GM13976 (cell line): ENCODE measurements at places on chromosomes 3 and 15.
A peak's percentile ranks its signal among the peaks of the same experiment; 100 is the strongest.

DNA sequence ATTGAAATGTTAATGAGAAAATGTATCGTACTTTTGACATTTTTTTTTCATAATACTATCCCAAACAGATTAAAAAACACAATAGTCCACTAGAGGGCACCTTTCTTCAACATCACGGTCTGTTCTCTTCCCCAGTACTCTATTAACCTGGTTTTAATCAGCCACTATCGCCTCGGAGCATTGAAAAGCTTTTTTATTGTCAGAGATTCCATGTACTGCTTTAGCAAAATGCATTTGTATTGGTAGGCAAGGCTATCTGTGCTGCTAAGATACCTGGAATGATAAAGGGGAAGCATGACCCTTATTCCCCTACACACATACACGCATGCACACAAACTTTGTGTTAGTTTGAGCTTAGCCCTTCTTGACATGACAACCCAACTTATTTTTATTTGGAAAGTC is 160.1 kb upstream of the IL12A start:
- peak; percentile 59 for DNase-seq

GRCh38 chr15:30923429-30923828 is 19.7 kb downstream of the FAN1 start:
- no peak for DNase-seq

DNA sequence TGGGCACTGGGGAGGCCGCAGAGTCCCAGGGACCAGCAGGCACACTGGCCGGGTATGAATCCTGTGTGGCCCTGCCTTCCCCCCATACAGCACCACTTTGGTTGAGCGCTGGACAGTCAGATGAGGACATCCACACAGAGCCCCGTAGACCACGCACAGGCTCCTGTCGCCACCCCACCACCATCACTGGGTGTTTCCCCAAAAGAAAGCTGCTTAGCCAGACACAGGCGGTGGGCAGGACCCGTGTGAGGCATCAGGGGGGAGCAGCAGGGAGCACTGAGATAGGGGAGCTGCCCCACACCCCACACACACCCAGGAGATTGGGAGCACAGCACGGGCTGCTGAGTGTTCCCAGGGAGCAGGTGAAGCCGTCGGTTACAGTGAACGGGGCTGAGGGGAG is 42.4 kb upstream of the SLC41A3 start:
- no peak for DNase-seq

DNA sequence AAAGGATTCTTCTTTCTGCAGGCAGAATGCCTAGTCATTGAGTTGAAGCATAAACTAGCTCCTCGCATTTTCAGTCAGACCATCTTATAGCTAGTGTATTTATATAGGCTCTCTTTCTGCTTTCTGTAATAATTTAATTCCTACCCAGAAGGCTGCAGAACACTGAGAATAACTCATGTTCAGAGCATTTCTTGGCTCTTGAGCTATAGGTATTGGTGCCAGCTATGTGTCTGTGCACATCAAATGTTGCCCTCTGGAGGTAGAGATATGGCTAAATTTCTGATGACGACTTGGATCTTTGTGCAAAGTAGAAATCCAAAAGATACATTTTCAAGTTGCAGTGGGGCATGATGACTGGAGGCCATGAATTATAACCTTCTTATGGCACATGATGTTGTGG is 336.2 kb upstream of the TPM1 start:
- DNase-seq: no peak

DNA sequence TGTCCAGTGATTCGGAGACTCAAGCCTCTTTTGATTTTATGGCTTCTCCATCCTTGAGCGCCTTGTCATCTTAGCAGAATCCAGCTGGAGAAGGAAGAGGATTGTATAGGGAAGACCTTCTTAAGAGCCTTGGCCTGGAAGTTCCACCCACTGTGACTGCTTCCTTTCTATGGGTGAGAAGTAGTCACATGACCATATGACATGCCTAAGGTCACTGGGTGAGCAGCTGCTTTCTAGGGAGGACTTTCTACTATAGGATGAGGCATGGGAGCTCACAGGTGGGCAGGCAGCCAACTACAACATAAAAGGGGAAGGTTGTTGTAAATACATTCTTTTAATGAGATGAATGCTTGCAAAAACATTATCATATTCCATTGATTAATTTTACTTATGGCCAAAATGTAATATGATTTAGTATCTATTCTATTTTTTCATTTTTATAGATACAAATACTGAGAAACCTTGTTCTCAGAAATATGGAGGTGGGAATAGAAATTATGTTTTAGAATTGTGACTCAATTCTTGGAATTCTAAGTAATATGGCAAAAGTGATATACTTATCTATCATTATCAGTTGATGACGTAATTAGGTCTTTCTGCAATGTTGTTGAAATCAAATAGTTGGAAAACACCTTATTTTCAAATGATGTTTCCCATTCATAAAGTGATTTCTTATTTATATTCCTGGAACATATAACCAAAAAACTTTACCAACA is 53.6 kb upstream of the MINAR1 start:
- no peak for DNase-seq

DNA sequence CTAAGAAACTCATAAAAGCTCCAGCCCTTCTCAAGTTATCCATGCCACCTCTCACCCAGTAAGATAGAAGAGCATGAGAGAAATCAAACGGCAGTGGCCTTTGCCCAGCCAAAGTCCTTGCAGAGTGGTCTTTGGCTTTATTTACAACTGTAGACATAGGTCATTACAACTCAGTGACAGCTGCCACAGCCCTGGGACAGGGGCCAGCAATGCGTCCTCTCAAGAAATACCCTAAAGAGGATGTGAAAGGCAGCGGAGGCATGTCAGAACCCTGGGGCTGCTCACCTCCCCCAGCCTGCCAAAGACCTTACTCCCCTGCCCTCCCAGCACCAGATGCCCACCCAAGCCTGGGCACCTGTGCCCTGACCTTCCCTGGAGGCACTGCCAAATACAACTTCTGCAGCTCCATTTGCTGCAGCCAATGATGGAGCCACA is 6.3 kb downstream of the ACAA1 start:
- DNase-seq: no peak

- DNase-seq: no peak
These were observed 168.7 kb upstream of the TMCO5A start for GRCh38 chr15:37765786-37766185.

- DNase-seq: no peak
These were observed 1.3 kb downstream of the STAG1 start for GRCh38 chr3:136750897-136751315.

DNA sequence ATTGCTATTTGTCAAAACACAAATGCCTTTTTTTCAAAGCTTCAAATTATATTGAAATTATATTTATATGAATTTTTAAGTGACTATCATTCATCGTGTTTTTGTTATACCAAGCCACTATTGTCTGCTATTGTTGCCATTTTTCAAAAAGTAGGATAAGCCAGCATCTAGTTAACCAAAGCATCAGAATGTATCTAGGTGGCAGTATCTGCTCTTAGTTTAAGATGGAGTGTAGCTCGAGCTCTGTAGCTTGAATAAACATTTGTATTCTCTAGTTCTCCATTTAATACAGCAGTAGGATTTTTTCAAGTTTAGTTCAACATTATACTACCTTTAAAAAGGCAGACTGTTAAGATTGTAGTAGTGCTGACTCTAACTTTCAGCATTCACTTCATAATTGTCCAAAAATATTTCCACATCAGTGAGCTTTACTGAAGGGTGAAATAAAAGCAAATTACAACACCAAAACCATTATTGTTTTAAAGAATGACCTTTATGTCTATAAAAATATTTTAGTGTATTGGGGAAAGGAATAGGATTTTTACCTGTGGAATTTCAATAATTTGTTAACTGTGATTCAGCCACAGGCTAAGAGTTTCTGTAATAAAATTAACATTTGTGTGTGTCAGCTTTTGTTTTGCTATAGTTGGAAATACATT is 19.6 kb upstream of the C15orf61 start:
- DNase-seq: peak; percentile 39

GRCh38 chr3:39275963-39276593 is 3.8 kb downstream of the CX3CR1 start:
- DNase-seq: no peak

DNA sequence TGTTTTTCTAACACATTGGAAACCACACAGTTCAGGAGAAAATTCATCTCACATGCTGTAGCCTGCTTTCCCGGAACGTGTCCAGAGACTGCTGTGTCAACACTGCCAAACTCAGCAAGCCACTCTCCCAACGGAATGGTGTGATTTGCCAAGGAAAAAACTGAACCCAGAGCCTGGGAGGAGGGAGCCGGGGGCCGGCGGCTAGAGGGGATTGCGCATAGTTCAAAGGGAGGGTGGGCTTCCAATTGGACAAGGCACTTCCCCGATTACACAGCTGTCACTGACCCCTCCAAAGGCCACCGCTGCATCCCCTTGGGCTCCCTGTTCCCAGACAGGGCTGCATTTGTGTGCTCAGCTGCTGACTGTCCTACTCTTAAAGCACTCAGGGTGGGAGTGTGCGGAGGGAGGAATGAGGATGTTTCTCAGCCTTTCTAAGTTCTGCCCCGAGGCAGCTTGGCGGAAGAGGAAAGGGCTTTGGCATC is 256.2 kb downstream of the ZNF621 start:
- DNase-seq: no peak

DNA sequence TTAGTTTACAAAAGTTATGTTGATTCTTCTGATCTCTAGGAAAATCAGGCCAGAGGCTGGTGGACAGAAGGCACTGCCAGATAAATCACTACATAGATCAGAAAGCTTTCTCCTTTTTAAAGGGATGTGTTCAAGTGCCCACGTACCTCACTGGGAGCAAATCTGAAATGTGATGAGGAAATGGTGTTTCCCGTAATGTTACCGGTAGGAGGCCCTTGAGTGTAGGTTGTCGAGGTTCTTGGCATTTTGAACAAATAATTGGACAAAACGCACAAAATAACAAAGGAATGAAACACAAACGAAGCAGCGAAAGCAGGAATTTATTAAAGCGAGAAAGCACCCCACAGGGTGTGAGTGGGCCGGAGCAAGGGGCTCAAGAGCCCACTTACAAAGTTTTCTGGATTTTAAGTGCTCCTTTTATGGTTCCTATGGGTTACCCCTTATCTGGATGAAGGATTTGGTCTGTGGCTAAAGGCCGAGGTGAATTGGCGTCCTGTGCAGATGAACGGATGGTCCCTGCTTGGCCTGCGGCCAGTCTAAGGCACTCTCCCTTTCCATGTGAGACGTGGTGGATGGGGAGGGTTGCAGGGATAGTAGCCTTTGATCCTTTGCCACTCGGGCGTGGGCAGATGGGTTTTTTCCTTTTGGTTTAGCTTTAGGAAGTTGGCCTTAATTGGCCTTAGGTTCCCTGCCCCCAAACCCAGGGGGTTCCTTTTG is 1.0 kb downstream of the SNX1 start:
- DNase-seq: no peak

DNA sequence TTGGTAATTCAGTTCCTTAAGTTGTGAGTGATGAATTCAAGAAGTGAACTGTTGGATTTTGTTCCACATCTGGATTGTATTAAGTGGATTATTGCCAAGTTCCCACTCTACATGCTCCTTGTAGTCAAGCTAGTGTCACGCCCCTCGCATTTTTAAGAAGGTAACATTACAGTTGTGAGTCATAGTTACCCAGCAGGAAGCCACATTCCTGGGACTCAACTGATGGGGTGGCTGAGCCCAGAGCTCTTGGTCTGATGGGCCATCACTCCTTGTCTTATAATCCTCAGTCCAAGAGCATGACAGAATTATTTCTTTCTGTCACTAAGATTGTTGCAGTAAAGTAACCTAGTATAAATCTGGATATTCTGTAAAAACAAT is 102.7 kb downstream of the PTPRG start:
- DNase-seq: no peak

GRCh38 chr3:42024591-42025351 is 62.9 kb upstream of the ULK4 start:
- no peak for DNase-seq

DNA sequence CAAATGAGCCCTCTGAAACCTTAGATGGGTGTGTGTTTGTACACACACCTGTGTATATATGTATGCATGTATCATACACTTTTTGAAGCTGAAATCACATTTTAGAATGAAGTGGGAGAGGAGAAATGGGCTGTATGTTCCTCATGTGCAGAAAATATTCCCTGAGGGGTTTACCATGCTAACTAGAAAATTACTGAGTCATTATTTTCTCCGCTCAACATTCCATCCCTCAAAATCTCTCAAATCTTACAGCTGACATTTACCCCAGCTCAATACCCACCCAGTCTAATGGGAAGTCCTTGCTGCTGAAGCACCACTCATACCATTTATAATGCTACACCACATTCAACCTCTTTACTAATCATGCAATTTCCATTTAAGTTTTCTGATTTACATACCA is 138.6 kb downstream of the P2RY1 start:
- no peak for DNase-seq

DNA sequence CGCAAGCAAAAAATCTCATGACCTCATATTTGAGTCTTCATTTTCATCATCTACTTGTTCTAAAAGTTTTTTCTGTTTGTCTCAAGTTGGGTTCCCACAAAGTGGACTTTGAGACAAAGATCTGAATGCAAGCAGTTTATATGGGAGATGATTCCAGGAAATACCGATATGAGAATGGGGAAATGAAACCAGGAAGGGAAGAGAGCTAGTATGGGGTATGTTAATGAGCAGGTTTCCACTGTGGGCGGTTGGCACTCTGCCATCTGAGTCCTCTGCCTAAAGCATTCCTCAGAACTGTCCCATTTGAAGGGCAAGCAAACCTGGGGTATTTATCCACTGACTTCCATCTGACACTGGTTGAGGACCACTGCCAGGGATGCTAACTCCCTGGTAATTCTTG is 8.8 kb downstream of the ADPRH start:
- DNase-seq: no peak

DNA sequence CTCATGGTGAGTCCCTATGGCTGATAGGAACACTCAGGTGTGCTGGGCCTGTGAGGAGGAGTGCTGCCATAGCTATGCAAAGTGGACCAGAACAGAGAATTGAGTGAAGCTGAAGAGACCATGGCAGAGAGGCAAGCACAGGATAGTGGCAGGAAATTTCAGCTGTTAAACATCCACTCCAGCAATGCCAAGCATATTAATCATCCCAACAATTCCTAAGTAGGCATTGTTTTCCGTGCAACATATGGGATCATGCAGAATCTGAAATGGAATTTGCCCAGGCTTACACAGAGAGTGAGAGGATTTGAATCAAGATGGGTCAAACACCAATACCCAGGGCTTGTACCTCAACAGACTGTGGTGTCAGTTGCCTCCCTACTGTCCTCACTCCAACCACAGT is 582.6 kb upstream of the UBE2E2 start:
- no peak for DNase-seq

DNA sequence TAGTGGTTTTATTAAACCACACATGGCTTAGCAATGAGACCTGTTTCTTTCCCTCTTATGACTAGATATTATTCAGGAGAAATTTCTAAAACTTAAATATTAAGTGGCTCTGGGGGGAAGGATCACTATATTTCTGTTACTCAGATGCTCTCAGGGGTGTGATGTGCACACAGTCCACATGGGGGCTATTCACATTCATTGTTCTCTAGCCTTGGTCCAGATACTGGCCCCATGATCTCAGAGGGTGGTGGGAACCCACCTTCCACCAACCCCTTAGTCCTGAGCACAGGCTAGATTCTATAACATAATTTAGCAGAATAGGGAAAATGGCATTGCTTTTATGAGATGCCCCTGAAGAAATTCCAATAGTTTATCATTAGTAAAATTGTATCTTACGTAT is 149.0 kb upstream of the ST8SIA2 start:
- no peak for DNase-seq
